Activated T-cell treated with anti-CD3 and anti-CD28 coated beads, Interleukin-2, amount 50 U/mL, for 72 hours (primary cell): ENCODE measurements at places on chromosomes 2 and 18.
A peak's percentile ranks its signal among the peaks of the same experiment; 100 is the strongest.

GRCh38 chr2:70668432-70668831 lies 99.6 kb downstream of the ADD2 start:
- peaks cover 3% of the 10 kb centered on the region for H3K36me3 ChIP-seq
- no peak for DNase-seq
- H3K4me3 ChIP-seq: no peak overlapping the region
- H3K4me1 ChIP-seq: peaks cover 18% of the 10 kb centered on the region

GRCh38 chr2:136408795-136409194 lies 290.8 kb upstream of the CXCR4 start:
- no peak overlapping the region for H3K4me3 ChIP-seq
- no peaks in the 10 kb centered on the region for H3K4me1 ChIP-seq
- no peak for DNase-seq
- no peak overlapping the region for H3K27ac ChIP-seq

DNA sequence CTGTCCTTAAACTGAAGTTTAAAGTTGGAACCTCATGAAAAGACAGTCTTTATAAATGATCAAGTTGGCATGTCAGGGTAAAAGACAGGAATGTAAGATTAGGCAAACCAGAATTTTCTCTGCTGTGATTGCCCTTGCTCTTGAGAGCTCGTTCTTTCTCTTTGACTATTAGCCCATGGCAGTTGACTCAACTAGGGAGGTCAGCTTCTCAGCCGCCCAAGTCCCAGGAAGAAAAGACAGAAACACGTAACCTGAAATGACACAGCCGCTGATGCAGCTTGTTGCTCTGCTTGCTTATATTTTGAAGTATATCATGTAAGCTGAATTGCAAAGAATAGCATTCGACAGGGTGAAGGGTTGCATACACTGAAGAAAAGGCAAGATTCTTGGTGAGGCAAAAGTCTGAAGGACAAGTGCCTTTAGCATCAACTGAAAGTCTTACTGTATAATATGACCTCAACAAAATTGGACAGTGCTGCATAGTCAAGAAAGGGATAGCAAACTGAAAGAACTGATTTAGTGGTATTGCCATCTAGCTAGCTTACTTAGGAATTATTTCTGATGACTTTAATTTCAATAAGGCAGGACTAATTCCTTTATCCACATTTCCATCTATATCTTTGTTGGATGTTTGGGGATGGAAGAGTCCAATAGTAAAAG lies 54.7 kb downstream of the ARHGAP15 start:
- no peak overlapping the region for H3K4me3 ChIP-seq
- H3K36me3 ChIP-seq: peaks cover 19% of the 10 kb centered on the region
- H3K27ac ChIP-seq: peak overlapping the region; percentile 25
- no peaks in the 10 kb centered on the region for H3K27me3 ChIP-seq

DNA sequence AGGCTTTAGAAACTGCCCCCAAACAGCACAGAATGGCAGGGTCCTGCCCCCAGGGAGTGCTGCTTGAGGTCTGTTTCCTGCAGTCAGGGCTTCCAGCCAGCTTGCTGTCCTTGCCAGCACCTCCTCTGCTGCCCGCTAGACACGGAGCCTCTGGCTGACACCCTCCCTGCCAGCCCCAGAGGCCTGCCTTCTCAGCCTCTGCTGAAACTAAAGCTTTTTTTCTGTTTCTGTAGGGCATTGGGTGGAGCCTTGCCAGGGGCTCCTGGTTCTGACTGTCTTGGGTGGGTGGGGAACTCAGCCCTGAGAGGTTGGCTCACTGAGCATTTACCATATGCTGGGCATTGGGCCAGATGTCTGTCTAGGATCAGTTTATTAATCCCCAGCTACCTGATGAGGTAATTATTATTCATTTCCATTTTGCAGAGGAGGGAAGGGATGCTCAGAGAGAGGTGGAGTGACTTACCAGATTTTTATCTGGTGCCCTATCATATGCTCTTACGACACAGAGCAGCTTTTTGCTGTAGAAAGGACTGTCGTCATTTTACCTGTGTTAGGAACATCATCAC lies 35.4 kb downstream of the INPP4A start:
- H3K36me3 ChIP-seq: peaks cover 2% of the 10 kb centered on the region
- DNase-seq: peak; percentile 57
- peak overlapping the region; percentile 81 for H3K27ac ChIP-seq
- H3K27me3 ChIP-seq: no peaks in the 10 kb centered on the region
- H3K4me3 ChIP-seq: peak overlapping the region; percentile 78

DNA sequence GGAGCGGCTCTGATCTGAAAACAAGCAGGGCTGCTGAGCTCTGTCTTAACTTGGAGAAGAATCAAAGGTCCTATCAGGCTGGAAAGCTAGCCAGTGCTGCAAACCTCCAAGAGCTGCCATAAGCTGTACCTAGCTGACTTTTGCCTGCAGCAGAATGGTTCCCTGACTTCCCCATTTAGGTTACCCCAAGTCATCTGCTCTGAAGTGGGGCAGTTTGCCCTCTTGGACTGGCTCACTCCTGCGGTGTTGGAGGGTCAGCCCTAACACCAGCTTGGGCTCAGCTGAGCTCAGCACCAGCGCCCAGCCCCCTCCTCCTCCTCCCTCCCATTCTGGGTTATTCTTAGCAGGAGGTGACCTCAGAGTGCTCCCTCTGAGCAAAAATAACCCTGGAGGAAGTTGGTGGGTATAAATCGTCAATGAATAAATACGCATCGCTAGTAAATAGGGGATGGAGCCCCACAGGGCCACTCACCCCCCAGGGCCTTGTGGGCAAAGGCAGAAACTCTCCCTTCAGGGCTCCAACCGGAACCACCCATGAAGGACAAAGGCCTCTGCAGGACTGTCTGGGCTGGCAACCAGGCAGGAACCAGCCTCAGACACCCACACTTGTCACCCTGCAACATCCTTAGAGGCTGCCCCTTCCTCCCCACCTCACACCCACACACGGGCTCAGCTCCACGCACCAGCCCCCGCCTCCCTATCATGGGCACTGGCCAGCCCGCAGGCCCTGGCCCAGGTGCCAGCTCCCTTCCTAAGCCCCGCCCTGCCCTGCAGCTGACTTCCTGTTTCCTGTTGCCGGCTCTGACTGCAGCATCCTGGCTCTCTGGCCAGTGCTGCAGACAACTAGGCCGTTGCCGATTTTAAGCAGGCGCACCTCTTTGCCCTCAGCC lies 46.9 kb downstream of the DNMT3A start:
- H3K4me3 ChIP-seq: peak overlapping the region; percentile 75
- DNase-seq: peak; percentile 85
- H3K4me1 ChIP-seq: peaks cover 68% of the 10 kb centered on the region
- peaks cover 15% of the 10 kb centered on the region for H3K36me3 ChIP-seq
- H3K27ac ChIP-seq: peak overlapping the region; percentile 12

DNA sequence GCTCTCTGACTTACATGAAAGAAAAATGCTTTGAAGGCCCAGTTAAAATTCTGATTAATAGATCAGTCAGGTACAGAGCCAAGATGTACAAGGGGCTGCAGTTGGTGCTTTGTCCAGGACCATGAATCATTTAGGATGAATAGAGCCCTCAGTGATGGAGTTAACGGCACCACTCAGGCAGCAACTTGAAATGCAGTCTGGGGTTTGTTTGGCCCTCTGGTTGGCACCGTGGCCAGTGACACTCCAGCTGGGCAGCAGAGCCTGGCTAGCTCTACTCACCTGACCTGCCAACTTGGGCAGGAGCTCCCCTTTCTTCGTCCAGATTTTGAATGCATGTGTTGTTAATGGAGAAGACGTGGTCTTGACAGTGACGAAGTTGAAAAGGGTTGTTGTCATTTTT lies 493.0 kb upstream of the ACVR2A start:
- H3K4me1 ChIP-seq: no peaks in the 10 kb centered on the region
- no peaks in the 10 kb centered on the region for H3K36me3 ChIP-seq
- no peak overlapping the region for H3K27ac ChIP-seq
- no peak for DNase-seq
- H3K4me3 ChIP-seq: no peak overlapping the region
- H3K27me3 ChIP-seq: no peaks in the 10 kb centered on the region

DNA sequence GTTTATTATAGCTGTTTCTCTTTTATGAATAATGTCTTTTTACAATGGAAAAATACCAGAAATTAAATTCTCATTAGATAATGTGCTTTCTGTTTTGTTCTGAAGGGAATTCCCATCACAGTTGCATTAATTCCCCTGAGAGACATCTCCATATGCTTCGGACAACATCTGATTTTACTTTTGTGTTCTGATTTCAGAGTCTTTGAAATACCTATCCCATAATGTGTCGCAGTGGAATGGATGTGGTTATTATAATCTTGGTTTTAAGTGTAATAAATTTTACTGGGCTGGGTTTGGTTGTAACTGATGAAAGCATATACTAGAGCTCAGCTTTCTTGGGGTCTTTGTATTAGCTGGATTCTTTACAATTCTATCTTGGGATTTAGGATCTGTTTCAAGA lies 12.5 kb downstream of the SPTBN1 start:
- DNase-seq: no peak
- no peak overlapping the region for H3K4me3 ChIP-seq
- no peaks in the 10 kb centered on the region for H3K36me3 ChIP-seq

GRCh38 chr2:175815537-175815936 lies 186.5 kb downstream of the LNPK start:
- H3K4me1 ChIP-seq: no peaks in the 10 kb centered on the region
- no peak overlapping the region for H3K4me3 ChIP-seq
- H3K36me3 ChIP-seq: no peaks in the 10 kb centered on the region
- peaks cover 14% of the 10 kb centered on the region for H3K27me3 ChIP-seq
- no peak overlapping the region for H3K27ac ChIP-seq
- no peak for DNase-seq

DNA sequence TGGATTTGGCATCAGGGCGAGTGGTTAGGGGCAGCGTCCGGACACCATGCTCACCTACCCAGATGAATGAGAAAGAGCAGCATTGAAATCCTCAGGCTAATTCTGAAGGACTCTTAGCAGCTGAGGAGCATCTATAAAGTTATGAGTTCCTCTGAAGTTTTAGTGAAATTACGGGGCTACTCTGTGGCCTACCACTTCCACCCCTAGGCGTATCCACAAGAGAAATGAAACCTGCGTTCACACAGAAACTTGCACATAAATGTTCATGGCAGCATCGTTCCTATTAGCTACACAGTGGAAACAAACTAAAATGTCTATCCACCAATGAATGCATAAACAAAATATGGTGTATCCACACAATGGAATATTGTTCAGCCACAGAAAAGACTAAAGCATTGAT lies 98.0 kb downstream of the GBX2 start:
- no peaks in the 10 kb centered on the region for H3K36me3 ChIP-seq
- DNase-seq: no peak
- no peak overlapping the region for H3K27ac ChIP-seq
- H3K27me3 ChIP-seq: peaks cover 5% of the 10 kb centered on the region
- H3K4me3 ChIP-seq: no peak overlapping the region
